ENCODE measurements at places on chromosomes 6 and 20.

DNA sequence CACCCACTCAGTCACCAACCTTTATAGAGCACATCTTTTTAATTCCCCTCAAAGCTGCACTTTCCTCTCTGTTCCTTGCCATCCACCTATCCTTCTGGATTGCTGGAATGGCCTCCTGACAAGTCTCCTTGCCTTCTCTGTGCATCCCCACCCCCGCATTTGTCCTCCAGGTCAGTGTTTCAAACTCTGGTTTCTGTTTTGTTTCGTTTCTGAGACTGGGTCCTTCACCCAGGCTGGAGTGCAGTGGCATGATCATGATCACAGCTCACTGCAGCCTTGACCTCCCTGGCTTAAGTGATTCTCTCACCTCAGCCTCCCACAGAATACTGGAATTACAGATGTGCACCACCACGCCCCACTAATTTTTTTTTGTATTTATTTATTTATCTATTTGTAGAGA lies 96.2 kb downstream of the PLCB1 start:
- no peak for DNase-seq

- DNase-seq = no peak
Observed at GRCh38 chr6:114181664-114182063, 161.2 kb downstream of the HS3ST5 start.

GRCh38 chr20:64130876-64131275 lies 23.5 kb upstream of the NPBWR2 start:
- no peak for DNase-seq

DNA sequence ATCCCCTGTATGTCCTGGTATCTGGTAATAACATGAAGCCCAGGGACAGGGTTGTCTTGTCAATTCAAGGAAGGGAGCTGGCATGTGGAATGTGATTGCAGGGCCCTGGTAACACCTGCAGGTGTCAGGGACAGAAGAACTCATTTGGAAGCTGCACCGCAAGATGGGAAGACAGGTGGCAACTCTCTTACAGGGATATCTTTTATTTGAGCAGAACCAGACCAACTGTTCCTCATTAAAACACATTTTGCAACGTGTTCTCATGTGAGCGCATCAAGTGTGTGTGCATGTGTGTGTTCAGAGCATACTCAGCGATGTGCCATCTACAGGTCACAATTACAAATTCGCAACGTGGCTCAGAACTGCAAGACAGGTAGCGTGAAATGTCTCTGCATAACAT lies 370.9 kb upstream of the SOX4 start:
- no peak for DNase-seq

- DNase-seq = no peak
Observed at GRCh38 chr20:32810941-32811340, 8.8 kb upstream of the MAPRE1 start.

DNA sequence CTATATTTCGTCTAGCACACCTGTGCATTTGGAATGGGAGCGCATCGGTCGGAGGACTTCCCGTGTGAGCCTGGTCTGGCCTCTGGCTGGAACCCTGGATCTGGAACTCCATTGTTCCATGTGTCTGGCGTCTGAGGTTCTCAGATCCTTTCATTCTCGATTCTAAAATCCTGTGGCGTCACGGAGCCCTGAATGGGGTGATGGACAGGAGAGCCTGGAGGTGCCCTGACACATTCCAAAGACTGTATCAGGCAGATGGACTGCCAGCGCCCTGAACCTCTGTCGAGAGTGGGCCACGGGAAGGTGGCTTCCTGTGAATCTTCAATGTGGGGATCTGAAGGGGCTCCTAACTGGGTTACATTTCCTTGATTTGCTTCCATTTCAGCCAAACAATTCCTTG lies 20.6 kb downstream of the MYH7B start:
- DNase-seq = no peak

DNA sequence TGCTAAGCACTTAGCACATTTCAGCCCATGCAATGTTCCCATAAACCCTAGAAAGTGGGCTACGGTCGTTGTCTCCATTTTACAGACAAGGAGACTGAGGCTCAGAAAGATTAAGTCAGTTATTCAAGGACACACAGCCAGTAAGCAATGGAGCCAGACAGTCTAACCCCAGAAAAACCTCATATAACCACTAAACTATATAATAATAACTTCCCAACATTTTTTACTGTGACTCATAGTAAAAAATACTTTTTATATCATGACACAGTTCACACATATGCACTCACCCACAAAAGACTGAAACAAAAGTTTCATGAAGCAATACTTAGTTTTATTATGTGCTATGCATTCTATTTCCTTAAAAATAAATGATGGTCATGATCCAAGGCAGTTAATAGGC lies 66.2 kb upstream of the EYA2 start:
- DNase-seq = no peak

GRCh38 chr20:62644802-62645496 lies 2.6 kb downstream of the SLCO4A1 start:
- DNase-seq = no peak

DNA sequence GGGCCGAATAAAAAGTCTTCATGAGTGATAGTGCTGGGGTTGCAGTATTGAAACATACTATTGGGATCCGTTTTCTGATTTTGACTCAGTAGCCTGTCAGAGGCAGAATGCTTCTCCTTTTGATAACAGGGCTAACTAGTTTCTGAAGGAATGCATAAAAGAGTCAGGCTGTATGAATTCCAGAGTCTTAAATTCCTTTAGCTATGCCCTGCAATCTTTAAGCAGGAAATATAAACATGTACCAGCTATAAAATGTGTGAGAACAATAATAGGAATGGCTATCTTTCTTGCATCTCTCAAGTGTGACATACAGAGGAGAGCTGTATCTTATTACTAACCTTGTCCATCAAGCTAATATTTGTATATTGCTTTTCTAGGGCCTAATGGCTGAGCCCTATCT lies 917.1 kb downstream of the KIF16B start:
- DNase-seq = no peak

- DNase-seq = no peak
Observed at GRCh38 chr6:43970913-43971775, 156.1 kb downstream of the MRPL14 start.

DNA sequence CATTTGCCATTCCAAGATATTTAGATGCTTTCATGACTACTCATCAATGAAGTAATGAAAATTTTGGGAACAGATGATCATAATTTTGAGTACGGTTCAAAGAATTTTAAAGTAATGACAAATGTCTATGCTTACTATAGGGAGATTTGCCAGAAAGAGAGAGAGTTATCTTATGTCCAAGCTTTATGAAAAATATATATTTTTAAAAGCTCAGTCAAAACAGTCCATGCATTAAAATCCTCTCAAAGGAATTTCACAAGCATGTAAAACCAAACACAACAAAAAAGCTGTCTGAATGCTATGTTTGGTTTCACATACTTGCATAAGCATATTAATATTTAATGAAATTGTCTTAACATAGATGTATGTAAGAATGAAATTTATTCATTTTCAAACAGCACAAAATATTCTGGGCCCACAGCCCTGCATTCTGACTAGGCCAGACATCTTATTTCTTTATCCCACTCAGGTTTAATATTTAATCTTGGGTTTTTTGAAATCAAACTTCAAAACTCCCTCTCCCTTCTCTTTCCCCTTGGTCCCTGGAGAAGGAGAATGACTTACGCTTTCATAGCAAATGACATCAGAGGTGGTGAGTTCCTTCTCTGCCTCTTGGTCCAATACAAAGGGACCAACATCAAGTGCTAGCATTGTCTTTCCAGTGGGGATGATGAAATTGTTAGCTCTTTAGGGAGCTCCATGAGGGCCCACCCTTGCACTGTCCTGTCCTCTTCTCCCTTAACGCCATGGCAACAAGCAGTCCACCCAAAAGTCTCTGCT lies 94.2 kb downstream of the ADAT2 start:
- no peak for DNase-seq

DNA sequence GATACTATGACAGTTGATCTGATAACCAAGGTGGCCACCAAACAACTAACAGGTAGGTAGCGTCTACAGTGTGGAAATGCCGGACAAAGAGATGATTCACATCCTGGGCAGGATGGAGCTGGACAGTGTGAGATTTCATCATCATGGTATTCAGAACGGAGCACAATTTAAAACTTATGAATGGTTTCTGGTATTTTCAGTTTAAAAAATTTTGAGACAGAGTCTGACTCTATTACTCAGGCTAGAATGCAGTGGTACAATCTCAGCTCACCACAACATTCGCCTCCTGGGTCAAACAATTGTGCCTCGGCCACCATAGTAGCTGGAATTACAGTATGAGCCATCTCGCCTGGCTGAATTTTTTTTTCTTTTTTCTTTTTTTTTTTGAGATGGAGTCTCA lies 43.8 kb downstream of the CEP57L1 start:
- DNase-seq = no peak

GRCh38 chr6:141963543-141964295 lies 169.0 kb upstream of the GJE1 start:
- DNase-seq = no peak

GRCh38 chr20:59299945-59300332 lies 472 bp upstream of the EDN3 start:
- DNase-seq = no peak

DNA sequence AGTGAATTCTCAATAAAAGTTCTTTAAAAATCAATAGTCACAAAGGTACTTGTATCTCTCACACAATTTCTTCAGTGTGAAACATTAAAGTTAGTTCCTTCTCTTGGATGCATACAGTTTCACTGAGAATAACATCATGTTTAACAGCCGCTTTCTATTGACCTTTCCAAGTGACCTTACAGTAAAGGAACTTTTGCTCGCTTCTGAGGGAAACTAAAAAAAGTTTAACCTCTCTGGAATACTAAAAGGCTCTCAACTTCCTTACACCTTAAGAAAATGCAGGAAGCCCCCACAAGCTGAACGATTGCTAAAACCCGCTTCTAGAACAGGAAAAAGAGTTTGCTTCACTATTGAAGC lies 1.3 kb downstream of the RRAGD start:
- DNase-seq = no peak

DNA sequence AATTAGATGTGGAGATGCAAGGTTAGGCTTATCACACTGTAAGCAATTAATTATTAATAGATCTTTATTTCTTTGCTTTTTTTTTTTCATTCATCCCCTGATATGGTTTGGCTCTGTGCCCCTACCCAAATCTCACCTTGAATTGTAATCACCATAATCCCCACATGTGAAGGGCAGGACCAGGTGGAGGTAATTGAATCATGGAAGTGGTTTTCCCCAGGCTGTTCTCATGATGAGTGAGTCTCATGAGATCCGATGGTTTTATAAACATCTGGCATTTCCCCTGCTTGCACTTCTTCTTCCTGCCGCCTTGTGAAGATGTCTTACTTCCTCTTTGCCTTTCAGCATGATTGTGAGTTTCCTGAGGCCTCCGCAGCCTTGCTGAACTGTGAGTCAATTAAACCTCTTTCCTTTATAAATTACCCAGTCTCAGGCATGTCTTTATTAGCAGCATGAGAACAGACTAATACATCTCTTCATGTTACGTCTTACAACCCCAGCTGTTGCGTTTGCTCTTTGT lies 333.8 kb downstream of the CDH26 start:
- DNase-seq = no peak

GRCh38 chr6:72720464-72720863 lies 98.6 kb downstream of the KCNQ5 start:
- no peak for DNase-seq

- DNase-seq = no peak
Observed at GRCh38 chr20:56628873-56629463, at the start of gene TFAP2C. TSS of gene TFAP2C (plus strand) at chr20:56629306. CDS start at chr20:56629545, 239 bp downstream.

GRCh38 chr6:107323133-107323785 lies 136.1 kb downstream of the PDSS2 start:
- no peak for DNase-seq

DNA sequence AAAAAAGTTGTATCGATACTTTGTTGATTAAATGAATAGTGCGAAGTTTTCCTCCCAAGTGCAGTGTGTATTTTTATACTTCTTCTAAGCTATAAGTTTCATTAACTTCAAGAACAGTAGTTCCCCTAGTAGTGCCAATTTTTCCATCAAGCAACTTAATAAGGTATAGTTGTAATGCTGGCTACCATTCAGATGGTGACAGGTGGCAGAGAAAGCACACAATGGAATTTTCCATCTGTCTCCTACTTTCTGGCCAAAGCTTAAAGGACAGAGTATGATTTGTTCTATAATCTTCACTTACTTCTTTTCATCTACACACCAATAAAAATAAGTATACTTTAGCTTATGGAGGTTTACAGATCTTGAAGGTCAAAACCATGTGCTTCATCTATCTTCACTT lies 431.1 kb downstream of the NKAIN2 start:
- no peak for DNase-seq

DNA sequence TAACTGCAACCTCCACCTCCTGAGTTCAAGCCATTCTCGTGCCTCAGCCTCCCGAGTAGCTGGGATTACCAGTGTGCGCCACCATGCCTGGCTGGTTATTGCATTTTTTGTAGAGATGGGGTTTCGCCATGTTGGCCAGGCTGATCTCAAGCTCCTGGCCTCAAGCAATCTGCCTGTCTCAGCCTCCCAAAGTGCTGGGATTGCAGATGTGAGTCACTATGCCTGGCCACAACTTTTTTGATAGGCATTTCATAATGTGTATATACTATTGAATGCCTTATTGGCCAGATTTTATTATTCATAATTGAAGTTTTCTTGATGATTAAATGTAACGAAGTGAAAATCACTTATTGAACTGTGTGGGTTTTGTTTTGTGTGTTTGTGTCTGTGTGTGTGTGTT lies 27.9 kb downstream of the FIG4 start:
- no peak for DNase-seq

DNA sequence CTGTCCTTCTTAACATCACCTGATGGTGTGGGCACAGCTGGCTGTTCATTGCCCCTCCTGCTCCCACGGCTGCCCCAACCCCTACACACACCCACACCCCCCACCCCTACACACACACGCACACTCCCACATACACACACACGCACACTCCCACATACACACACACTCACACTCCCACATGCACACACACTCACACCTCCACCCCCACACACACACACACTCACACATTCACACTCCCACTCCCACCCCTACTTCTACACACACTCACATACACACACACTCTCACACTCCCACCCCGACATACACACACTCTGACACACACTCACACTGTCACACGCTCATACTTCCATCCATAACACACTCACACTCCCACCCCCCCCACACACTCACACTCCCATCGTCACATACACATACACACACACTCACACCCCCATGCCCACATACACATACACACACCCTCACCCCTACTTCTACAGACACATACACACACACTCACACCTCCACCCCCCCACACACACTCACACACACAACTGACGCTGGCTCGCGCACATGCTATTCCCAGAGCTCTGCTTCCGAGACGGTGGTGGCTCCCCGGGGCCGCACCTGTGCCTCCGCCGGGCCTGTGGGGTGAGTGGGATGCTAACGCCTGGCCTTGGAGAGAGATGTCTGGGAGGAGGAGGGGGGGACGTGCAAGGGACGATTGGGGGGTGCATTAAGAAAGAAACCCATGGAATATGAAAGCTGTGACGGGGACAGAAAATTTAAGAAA lies 174.8 kb upstream of the QKI start:
- no peak for DNase-seq
